ENCODE measurements at places on chromosomes 6 and 20. TPM values are rescaled to one million over a fixed set of nuclear protein-coding genes. Genes with fewer than 3 reads are reported as not detected.

The PHF3 gene
- total RNA-seq, result 43.9 TPM

The ZSCAN23 gene
- 1.9 TPM for total RNA-seq

The PLCB4 gene
- total RNA-seq, result 16.1 TPM

The HLA-DPB1 gene
- 3.5 TPM for total RNA-seq

The TREML2 gene
- total RNA-seq, result not detected

The ZSCAN31 gene
- total RNA-seq, result 2.3 TPM

The MRPL18 gene
- 123 TPM for total RNA-seq

The PANK2 gene
- total RNA-seq, result 63.7 TPM
